DMS53 (cell line): ENCODE measurements at places on chromosomes 3 and 15.

- no peak for DNase-seq
Measured at GRCh38 chr3:9111417-9111816, 138.0 kb downstream of the SRGAP3 start.

DNA sequence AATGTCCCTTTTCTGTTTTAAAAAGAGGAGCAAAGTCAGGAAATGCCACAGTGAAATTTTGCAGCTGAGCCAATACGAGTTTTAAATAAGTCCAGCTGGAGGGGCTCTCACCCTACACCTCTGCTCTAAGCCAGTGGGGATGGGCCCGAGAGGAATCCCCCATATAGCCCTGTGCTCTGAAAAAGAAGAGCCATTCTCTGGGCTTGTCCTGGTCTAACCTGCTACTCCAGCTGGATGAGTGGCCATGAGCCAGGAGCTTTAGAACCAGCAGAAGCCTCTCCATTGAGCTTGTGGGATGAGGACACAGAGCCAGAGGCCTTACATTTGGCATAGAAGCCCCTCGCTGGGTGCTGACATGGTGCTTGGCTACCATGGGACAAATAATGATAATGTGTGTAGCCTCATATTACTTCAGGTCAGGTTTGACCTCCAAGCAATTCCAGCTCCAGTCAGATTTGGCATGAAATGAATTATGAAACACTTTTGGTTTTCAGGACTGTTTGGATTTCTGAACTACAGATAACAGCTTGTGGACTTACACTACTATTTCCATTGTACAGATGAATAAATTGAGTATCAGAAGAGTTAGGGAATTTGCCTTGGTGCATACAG lies 172.4 kb downstream of the CHST2 start:
- DNase-seq: no peak

DNA sequence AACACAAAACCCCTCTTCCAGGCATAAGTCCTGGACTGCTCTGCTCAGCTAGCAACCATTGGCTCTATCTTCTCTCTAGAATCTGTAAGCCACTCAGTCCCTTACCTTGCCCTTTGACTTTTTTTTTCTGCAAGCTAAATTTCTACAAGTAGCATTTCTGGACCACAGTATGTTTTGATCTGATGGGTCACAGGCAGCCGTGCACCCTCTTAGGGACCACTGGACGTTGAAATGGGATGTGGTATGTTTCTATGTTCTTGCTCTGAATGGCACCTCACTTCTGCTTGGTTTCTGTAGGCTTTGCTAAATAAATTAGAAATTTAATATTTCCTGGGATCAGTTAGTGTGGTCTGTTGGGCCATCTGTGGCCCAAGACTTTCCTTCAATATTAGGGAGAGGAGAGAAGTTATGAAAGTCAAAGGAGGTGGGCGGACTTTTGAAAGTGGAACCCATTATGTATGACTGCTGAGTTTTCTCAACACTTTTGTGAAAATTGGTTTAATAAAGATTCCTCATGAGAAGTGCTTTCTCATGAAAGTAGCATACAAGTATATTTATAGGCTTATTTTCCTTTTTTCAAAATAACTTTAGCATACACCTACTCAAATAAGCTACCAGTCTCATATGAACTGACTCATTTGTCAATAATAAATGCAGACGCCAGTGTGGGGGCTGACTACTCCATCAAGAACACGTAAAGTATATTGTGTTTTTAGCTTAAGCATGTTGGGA lies 18.4 kb upstream of the TIPARP start:
- DNase-seq: no peak

GRCh38 chr3:108202080-108202479 lies 20.1 kb downstream of the IFT57 start:
- DNase-seq: no peak

DNA sequence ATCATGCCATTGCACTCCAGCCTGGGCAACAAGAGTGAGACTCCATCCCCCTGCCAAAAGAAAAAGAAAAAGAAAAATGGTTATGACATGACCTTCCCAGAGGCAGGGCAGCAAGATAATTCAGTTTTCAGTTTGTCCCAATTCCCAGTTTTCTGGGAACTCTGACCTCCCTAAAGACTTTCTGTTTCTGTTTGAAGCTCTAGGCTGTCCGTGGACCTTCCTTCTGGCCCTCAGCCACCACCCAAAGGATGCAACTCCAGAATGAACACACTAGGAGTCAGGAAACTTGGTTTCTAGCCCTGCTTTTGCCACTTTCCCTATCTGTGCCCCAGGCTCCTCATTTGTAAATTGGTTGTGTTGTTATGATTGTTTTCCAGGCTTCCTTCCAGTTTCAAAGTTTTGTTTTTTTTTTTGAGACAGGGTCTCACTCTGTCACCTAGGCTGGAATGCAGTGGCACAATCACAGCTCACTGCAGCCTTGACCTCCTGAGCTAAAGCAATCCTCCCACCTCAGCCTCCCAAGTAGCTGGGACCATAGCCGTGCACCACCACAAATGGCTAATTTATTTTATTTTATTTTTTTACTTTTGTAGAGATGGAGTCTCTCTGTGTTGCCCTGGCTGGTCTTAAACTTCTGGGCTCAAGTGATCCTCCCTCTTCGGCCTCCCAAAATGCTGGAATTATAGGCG lies 68.6 kb downstream of the CDC25A start:
- no peak for DNase-seq

GRCh38 chr15:51737522-51738305 lies at the start of gene LYSMD2:
Gene LYSMD2 (minus strand): TSS chr15:51737655. CDS start chr15:51737622, 33 bp downstream.
- DNase-seq: peak; percentile 73

GRCh38 chr3:142445816-142446254 lies 2.0 kb downstream of the XRN1 start:
- DNase-seq: no peak

GRCh38 chr3:118478706-118479276 lies 555.9 kb downstream of the IGSF11 start:
- DNase-seq: no peak

DNA sequence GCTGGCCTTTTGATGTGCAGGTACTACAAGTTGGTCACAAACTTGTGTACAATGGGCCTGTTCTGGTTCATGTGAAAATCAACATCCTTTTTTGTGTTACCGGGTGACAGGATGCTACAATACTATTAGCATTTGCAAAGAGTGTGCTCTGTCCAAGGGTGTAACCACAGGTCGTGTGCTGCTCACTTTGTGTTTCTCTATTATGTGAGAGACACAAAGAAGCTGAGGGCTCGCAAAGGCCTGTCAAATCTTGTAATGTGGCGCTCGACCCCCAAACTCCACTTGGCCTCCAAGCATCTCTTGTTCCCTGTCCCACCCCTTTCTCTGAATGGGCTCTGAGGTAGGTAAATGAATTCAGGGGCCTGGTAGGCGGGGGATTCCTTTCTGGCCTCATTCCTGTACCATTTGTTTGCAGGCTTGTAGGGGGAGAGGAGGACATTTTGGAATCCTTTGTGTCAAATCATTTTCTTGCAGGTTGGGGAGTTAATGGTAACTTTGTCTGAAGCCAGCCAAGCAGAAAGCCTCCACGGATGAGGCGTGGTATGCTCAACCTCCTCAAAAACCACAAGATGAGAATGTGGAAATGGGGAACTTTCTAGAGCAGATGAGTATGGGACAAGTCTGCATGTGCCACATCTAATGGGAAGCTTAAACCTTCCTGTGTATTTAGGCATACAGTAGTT lies 109.1 kb downstream of the OPA1 start:
- peak; percentile 3 for DNase-seq

DNA sequence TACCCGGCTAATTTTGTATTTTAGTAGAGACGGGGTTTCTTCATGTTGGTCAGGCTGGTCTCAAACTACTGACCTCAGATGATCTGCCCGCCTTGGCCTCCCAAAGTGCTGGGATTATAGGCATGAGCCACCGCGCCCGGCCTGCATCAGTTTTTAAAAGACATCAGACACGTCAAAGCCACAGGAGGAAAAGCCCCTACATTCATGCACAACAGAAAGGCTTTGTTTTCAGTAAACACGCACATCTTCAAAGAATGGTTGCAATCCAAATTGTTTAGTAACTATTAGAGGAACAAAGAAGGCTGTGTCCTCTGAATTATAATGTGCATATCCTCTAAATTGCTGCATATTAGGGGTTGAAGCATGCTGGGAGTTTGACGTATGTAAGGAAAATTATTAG lies 53.3 kb downstream of the BTD start:
- DNase-seq: no peak

DNA sequence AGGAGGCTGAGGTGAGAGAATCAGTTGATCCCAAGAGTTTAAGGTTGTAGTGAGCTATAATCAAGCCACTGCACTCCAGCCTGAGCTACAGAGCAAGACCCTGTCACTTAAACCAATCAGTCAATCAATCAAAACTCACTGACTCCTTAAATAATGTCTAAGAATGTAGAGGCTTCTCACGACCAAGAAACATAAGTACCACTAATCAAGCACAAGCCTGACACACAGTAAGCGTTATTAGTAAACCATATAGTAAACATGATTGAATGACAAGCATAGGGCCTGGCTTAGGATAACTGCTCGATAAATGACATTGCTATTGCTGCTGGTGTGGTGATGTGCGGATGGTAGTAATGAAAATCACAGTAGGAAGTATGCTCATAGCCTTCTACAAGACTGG lies 29.4 kb downstream of the C3orf85 start:
- no peak for DNase-seq

DNA sequence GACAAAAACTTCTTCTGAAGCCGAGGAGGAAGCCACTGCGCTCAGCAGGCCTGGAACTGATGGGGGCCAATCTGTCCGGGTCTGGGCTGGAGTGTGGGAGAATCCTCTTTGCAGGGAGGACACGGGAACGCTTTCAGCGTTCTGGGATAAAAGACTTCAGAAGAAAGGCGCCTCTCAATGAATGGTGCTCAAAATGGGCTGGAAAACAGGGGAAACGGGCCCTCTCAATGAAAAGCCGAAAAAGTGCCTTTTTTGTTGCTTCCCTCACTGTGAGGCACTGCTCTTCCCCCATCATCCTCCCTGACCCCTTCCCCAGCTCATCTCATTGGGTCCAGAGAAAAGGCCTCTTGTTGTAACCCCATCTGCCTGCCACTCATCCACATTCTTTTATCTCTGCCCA lies 119.5 kb upstream of the LRIG1 start:
- no peak for DNase-seq

- no peak for DNase-seq
Measured at GRCh38 chr3:76415384-76415783, 624.5 kb upstream of the ROBO2 start.

DNA sequence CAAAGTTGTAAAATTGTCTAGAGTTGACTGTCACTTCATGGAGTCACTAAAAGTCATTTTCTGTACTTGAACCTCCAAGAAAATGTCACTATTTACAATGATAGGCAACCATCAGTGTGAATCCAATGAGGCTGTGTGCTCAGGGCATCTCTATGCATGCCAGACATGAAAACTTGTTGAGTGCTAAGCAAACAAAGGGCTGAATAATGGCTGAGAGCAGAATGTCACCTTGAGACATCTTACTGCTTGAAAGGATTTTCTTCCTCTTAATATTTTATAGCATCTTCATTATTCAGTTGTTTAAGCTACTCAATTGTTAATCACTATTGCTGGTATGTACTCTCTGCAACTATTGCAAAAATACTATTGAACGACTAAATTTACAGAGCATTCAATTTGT lies 184.7 kb downstream of the PLCH1 start:
- peak; percentile 75 for DNase-seq

DNA sequence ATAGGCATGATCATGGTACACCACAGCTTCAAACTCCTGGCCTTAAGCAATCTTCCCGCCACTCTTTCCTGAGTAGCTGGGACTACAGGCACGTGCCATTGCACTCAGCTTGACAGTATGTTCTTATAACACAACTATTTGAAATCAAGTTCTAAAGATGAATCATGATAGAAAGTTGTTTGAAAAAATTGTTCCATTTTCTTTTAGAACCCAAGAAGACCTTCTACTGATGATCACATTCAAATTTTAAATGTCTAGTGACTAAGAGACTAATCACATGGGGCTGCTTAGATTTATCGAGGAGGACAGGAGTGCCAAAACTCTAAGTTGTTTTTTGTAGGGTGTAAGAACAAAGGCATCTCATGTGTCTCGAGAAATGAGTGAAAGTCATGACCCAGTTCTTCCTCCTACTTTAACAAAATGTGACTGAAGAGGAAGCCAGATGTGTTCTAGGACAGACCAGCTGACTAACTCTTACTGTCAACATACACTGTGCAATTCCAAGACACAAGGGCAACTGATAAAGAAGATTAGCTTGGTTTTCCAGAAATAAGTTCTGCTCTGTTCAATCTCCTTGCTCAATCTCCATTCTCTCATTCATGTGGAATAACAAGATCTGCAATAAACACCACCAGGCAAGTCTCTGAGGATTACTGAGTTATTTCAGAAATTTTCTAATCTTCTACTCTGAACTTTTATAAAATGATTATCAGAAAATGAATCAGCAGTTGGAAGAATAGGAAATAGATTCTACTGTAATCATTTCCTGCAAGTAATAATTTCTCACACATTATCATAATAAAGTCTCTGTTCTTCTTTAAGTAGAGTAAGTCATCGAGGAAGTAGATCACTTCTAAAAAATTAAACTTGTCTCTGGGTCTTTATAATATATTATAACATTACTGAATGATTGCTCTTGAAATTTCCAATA lies 122.6 kb upstream of the CCNL1 start:
- DNase-seq: no peak

GRCh38 chr3:132561003-132561402 lies 36.1 kb upstream of the ACKR4 start:
- DNase-seq: peak; percentile 17

DNA sequence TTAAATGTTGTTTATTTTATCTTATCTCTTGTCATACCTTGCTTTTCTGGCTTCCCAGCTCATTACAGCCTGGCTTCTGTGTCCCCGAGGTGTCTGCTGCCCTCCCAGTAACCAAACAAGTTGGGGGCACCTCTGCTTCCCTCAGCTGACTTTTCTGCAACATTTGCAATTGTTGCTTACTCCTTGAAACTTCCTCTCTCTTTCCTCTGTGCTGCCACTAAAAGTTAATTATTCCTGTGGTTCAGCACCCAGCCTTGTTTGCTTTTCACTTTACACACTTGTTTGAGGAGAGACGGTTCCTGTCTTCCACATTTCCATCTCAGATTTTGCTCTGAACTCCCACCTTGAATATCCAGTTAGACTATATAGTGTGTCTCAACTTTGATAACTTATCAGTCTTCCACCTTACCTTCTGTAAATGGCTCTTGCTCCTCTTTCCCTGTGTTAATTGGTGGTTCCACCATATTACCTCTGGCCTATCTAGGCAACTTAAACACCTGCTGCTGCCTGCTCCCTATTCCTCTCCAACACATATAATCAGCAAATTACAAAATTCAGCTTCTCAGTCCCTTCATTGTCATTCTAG lies 21.6 kb downstream of the MCTP2 start:
- peak; percentile 17 for DNase-seq

DNA sequence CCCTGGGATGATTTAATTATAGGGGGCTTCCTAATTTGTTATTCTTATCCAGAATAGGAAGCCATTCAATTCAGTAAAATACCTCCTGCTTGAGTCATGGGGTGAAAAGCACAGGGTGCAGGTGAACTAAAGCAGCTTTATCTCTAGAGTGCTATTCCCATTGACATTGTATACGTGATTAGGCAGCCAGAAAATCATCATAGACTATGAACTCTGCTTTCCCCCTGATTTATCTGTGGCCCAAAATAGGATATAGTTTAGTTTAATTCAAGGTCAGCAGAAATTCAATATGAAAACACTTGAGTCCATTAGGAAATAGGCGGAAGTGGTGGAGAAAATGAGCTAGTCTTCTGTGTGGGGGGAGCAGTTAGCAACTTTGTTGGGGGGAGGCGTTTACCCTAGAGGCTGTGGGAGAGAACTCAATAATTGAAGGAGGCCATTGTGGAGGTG lies 18.2 kb upstream of the PRKCI start:
- no peak for DNase-seq
